Vagina (tissue), 2 donors: ENCODE measurements at places on chromosomes 12 and 14.

DNA sequence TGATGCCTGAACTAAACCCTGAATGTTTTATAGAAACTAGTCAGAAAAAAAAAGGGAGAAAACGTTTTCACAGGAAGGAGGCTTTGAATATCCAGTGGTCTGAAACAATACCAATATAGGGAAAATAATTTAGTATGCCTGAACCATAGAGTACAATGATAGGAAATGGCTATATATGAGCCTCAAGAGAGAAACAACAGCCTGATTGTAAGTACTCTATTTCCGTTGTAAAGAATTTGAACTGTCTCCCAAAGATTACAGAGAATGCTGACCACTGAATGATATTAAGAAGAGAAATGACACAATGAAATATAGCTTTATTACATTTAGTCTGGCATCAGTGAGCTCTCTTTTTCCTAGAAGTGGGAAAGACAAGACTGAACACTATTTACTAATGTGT is 5.5 kb upstream of the GABARAPL1 start:
- no peak for DNase-seq

DNA sequence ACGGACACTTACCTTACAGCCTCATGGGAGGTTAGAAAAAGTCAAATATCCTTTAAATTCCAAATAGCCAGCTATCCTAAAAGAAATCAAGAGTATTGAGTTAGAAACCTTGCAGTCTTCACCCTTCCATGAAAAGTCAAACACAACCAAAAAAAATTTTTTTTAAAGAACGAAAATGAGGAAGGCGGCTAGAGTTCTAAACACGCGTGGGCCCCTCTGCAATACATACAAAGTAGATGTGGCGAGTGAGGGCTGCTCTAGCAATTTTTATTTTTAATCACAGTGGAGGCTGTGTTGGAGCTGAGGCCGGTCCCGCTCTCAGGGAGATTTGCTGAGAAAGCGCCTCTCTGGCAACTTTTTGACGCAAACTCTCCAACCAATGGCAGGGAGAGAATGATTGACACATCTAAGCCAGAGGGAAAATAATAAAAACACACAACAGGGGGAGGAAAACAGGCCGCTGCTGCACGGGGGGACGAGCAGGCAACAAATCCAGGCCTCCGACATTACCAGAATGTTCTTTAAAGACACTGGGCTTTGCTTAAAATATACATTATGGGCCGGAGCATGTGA is at the start of gene OTX2:
Gene OTX2, minus strand, starts transcription at position 333 of the 573 bp plus-strand sequence. CDS start 5,023 bp downstream, outside the sequence.
- DNase-seq = no peak

DNA sequence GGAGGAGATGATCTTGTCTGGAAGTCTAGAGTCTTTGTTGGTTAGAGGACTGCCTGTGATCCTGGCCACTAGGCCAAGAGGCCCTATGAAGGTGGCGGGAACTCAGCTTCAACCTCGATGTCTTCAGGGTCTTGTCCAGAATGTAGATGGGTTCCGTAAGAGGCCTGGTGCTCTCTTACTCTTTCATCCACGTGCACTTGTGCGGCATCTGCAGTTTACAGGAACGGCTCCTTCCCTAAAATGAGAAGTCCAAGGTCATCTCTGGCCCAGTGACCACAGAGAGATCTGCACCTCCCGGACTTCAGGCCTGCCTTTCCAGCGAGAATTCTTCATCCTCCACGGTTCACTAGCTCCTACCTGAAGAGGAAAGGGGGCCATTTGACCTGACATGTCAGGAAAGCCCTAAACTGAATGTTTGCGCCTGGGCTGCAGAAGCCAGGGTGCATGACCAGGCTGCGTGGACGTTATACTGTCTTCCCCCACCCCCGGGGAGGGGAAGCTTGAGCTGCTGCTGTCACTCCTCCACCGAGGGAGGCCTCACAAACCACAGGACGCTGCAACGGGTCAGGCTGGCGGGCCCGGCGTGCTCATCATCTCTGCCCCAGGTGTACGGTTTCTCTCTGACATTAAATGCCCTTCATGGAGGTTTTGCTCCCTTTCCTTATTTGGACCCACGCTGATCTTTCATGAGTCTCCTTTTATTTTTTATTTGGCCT is 17.7 kb downstream of the WNT5B start:
- DNase-seq = no peak

GRCh38 chr12:68245180-68246021 is 8.0 kb downstream of the IL22 start:
- no peak for DNase-seq

GRCh38 chr14:61080591-61081010 is 99.6 kb downstream of the SLC38A6 start:
- DNase-seq = peak; percentile 67

DNA sequence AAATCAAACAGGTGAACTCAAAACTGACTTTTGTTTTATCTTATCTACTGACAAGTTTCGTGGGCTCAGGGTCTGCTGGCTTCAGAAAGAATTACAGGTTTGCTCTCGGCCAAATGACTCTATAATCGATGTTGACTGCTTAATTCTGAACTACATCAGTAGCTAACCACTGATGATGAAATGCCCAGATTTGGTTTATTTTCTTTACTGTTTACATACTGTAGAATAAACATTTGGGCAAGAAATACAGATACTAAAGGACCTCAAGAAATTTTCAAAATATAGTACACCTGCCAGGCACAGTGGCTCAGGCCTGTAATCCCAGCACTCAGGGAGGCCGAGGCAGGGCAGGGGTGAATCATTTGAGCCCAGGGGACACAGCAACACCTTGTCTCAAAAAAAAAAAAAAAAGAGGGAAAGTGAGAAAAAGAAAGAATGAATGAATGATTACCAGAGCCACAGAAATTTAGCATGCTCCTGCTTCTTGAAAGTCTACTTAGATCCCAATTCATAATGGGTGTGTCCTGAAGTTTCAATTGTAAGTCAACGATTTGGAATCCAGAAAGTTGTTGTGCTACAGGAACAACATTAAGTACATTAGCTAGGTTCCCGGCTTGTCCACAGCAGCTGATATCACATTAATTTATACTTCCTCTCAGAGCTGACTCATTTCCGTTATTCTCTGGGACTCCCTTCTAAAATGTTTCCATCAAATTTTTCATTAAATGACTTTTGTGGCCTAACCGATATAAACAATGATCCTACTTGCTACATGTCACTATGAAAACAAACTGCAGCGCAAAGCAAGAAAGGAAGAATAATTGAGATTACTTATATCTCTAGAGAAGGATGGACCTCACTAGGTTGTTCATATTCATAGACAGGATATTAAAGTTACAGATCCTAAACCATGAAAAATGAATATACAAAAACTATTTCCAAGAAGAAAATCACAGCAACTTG is 134.3 kb downstream of the MED13L start:
- no peak for DNase-seq

GRCh38 chr12:75951399-75952278 is 79.9 kb downstream of the PHLDA1 start:
- DNase-seq = no peak

GRCh38 chr12:53854701-53855316 is 83.8 kb upstream of the HOXC13 start:
- no peak for DNase-seq

- DNase-seq = no peak
Observed at GRCh38 chr14:91341751-91342154, 75.9 kb downstream of the CCDC88C start.

DNA sequence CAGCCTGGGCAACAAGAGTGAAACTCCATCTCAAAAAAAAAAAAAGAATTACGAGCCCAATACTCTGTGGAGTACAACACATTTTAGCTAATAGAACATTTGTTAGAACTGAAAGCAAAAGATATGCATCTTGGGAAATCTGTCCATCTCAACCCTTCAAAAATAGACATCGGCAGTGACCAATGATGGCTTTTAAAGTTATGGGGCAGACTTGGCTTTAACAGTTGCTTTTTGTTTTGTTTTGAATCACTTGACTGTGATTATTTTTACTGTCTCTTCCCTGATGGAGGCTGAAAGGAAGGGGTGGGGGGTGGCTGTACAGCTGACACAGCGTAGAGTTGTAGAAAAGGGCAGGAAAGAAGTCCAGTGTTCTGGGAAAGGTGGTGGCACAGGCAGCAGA is 2.2 kb downstream of the FKBP11 start:
- no peak for DNase-seq

- DNase-seq = no peak
Observed at GRCh38 chr14:34623506-34623905, 6.4 kb downstream of the SNX6 start.

DNA sequence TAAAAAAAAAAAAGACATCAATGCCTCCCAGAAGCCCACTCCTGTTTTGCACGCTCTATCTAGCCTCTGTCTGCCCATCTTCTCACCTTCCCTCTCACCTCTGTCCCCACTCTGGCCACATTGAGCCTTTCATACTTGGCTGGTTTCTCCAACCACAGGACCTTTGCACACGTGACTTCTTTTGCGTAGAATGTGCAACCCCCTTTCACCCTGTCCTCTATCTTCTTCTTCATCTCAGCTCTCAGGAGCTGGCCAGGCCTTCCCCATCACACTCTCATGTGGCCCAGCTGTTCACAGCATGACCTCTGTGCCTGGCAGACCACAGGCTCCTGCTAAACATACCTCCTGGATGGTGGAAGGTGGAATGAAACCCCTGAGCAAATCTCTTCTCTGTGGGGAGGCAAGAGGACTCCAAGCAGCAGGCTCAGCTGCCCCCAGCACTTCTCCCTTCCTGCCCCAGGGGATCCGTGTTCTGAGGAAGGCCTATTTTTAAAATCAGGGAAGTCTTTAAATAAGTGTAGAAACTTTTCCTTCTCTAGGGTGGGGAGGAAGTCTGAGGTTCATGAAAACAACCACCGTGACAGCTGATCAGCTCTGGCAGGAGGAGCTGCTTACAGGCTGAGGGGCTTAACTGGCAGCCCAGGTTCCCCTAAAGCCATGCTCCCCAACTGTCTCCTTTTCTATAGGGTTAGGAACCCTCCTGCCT is 11.6 kb downstream of the HVCN1 start:
- no peak for DNase-seq

DNA sequence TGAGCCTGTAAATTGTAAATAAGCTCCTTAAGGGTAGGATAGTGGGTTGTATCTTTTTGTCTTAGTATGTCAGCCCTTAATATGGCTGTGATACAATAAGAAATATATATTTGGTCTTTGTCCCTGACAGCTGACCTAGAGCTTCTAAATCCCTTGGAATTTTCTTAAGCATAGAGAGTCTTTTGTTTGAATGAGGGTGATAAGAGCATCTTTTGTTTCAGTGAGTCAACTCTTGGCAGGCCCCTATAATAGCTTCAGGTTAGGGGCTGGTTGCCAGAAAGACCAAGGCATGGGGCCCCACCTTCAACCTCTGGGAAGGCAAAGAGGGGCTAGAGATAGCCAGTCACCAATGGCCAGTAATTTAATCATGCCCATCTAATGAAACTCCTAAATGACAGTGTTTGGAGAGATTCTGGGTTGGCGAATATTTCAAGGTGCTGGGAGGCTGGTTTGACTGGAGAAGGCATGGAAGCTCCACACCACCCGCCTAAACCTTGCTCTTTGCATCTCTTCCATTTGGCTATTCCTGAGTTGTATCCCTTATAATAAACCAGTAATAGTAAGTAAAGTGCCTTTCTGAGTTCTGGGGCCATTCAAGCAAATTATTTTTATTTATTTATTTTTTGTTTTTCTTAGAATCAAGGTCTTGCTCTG is 10.5 kb downstream of the PALS1 start:
- DNase-seq = no peak

GRCh38 chr14:78202163-78202562 is 32.0 kb downstream of the NRXN3 start:
- no peak for DNase-seq
